ENCODE measurements at places on chromosomes 4 and X.

DNA sequence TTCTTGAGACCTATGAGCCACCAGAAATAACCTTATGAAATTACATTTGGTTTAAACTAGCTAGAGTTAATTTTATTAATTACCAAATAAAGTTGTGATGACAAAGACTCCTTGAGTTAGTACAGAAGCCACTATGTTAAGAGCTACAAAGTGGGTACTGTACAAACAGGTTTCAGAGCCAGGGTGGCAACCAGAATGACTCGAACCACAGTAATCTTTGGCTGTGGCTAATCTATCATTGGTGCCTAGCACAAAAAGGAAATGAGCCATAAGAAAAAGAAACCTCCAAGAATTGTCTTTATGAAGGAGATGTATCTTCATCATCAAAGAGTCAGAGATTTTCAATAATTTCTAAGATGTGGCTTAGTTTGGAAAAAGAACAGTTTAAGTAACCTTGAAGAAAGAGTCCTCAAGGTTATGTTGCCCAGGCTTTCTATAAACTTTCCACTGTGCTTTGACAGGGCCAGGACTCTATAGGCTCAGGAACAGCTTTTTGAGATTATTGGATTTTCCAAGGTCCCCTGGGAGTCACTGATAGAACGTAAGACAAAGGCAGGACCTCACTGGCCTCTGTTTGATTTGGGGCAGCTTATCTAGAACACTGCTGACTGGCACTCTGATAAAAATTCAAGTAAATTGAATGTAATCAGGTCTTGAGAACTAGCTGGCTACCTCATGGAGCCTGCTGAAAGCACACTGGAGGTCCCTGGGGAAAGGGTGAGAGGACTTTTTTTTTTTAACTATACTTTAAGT is 777.7 kb downstream of the STIM2 start:
- no peak for DNase-seq

GRCh38 chrX:141732031-141732430 is 33.5 kb upstream of the SPANXD start:
- DNase-seq = no peak

DNA sequence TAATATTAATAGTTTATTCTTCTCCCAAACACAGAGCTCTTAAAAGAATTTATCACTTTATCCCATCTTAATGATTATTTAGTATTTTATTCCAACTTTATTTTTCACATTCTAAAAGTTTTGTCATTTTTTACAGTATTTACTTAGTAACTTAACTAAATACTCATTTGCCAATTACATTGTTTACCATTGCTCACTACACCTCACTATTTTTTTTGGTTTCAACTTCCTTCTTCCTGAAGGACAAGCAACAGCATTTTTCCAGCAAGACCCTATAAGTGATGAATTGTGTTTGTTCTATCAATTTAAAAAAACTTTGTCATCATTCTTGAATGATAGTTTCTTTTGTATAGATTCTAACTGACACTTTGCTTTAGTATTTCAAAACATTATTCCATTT is 19.4 kb upstream of the SRD5A3 start:
- no peak for DNase-seq

DNA sequence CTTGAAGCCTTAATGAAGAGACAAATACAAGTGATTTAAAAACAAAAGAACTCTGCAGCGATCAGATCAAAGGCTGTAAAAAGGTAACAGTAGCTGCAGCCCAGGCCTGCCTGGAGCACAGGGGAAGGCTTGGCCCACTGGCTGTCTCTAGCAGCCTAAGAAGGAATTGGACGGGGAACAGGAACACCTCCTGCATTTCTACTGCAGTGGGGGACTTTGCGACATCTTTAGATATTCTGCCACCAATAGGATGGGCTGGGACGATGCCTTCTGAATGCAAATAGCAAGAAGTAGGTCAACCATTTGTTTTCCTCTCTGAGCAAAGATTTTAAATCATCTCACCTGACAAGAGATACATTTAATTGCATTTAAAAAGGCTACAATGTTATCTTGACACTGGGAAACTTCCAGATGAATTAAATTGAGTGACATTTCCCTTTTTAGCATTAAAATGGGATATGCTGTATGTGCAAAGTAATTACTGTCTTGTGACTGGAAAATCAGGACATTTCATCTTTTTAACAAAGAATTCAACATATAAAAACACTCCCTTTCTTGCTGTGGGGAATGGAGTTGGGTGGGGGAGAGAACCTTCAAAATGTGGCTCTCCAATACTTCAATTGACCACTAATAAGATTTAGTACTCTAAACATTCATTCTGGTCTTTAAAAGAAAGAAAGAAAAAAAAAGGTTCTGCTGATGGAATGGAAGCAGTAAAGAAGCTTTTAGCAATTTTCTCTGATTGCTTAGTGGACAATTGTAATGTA is 70.0 kb downstream of the NYX start:
- no peak for DNase-seq

GRCh38 chr4:152696764-152697261 is 17.0 kb upstream of the TMEM154 start:
- peak; percentile 63 for DNase-seq

GRCh38 chr4:105248613-105249012 is 101.9 kb downstream of the TET2 start:
- no peak for DNase-seq
